ENCODE measurements at places on chromosomes 2 and 18.

GRCh38 chr18:12656938-12657683, 796 bp downstream of the SPIRE1 start:
- no peak for DNase-seq

DNA sequence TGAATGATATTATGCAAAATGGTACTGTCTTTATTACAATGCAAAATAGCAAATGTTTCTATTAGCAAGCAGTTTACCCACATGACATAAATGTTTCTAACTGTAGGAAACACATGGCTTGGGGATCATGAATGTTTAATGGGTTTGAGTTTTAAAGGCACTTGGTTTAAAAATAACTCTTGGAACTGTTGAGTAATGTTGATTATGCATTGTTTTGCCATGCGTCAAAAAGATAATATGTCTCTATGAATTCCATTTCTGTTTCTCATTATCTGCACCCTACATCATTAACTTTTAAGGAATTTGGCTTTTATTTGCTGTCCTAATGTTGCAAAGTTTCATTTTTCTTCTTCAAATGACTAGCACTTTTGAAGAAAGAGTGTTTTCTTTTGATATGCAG, 1355.5 kb downstream of the SUCLG1 start:
- no peak for DNase-seq

DNA sequence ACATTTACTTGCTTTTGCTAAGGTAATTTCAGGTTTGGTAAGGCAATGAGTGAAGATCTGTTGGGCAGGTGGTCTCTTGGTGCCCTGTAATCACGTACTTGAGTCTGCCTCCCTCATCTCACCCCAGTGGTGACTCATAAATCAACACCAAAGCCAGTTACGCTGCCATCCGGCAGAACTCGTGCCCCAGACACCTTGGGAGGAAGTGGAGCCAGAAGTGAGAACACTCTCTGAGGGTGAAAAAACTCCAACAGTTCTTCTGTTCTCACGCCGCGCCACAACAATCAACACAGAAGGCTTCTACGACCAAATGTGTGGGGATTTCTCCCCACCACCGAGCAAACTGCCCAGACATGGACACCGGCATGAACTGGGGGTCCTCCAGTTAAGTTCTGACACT, 206.2 kb downstream of the ARL4C start:
- DNase-seq: peak; percentile 87

- no peak for DNase-seq
These were observed 46.0 kb upstream of the RIT2 start for GRCh38 chr18:43161528-43161927.

DNA sequence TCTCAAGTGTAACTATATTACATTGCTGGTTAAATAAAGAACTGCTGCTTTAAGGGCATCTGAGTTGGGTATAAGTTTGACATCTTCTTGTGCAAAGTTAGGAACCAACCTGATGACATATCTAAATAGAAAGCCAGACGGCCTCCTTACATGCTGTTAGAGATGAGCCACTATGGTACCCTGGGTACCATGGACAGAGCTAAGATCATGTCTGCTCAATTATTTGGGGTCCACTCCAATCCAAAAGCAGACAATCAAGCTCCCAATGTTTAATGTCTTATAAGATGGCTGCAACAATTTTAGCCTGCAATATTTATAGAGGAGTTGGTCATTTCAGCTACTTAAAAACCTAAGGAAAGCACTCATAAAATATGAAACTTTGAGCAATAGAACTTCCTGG, 86.2 kb downstream of the UPP2 start:
- DNase-seq: no peak

- DNase-seq: no peak
These were observed 69.9 kb upstream of the KLF7 start for GRCh38 chr2:207235621-207236020.

GRCh38 chr2:31736695-31737454, 156.1 kb upstream of the SRD5A2 start:
- DNase-seq: no peak

- no peak for DNase-seq
These were observed 3.9 kb downstream of the ASIC4 start for GRCh38 chr2:219517954-219518778.

- no peak for DNase-seq
These were observed 175.2 kb upstream of the HS6ST1 start for GRCh38 chr2:128493880-128494279.

- no peak for DNase-seq
These were observed 729.6 kb upstream of the ZNF804A start for GRCh38 chr2:183868707-183869106.

Measured in stimulated activated naive B cell treated with anti-CD40 and anti-IgM and Interleukin-4, amounts not matched to agents 10 μg/mL and 1 μg/mL and 100 μg/mL, for 72 hours (primary cell).